ENCODE measurements at places on chromosomes 6 and 20.

DNA sequence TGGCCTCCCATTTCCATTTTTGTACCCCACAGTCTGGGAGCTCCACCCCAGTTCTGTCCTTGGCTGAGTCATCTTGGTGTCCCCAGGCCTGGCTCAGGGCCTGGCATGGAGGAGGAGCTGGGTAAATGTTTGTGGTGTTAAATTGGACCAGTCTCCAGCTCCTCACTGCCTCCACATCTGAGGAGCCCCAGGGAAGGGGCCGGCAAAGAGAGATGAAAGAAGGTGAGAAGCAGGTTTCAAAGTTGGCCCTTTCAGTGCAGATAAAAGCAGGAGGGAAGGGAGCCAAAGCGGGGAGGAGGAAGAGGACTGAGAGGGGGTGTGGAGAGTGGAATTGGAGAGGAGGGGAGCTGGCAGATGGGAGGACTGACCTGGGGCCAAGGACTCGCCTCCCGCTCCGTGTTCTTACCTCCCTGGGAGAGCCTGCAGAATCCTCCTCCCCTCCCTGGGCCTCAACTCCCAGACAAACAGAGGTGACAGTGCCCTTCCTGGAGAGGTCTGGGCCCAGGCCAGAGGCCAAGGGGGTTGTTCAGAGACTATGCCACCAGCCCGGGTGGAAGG, 89.0 kb downstream of the CD40 start:
- DNase-seq: no peak

- peak; percentile 46 for DNase-seq
Observed at GRCh38 chr20:31861385-31862156, 8.8 kb downstream of the DUSP15 start.

GRCh38 chr6:65799389-65799788, 92.4 kb upstream of the EYS start:
- DNase-seq: no peak

DNA sequence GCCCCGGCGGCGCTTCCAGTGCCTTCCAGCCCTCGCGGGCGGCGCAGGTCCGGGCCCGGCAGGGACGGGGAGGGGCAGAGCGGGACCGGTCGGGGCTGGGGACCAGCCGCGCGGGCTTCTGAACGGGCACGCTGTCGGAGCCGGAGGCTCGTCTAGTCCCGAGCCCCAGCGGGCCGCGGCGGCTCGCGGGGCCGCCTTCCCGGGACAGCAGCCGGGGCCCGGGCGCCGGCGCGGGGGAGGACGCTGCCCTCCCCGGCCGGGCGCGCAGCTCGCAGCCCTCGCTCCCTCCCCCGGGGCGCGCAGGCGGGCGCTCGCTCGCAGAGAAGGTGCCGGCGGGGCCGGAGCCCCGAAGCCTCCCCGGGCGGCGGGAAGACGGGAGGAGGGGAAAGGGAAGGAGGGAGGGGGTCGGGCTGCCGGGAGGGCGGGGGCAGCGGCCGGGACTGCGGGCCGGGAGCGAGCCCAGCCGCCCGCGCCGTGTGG, 696 bp upstream of the SIRPA start:
- no peak for DNase-seq

DNA sequence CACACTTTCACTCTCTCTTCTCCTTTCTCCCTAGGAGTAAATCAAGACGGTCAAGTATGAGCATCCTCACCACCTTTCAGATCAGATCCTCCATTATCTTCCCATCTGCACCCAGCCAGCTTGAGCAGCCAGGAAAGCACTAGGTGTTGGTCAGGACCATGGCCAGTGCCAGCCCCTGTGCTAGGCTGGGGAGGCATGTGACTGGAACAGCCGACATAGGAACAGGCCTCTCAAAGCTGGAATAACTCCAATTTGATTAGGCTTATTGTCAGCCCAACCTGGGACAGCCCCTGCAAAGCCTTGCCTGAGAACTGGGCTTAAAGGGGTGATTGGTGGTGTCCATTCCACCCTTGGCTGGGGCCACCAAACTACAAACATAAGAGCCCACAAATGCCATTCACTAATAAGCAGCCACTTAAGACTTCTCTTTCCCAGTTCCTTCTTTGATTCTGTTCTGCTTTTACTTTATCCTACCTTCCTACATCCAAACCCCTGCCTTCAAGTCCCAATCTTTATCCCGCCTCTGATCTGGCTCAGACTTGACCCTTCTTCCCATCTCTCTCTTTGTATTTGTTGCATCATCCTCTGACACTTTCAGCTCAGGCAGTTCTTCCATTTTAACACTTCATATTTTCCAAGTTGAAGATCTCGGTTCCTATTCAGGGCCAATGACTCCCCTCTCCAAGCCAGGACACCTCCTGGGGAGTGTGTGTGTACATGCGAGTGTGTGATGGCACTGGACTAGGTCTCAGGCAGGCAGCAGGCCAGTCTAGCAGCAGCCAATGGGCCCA, 4.5 kb upstream of the TREM2 start:
- DNase-seq: no peak

- no peak for DNase-seq
Observed at GRCh38 chr20:62590309-62591121, 51.8 kb upstream of the SLCO4A1 start.

GRCh38 chr20:25761596-25761995, 64.9 kb upstream of the ZNF337 start:
- DNase-seq: no peak

- DNase-seq: no peak
Observed at GRCh38 chr6:116472706-116473105, 11.5 kb downstream of the CALHM6 start.

- DNase-seq: no peak
Observed at GRCh38 chr20:37081717-37082289, 14.0 kb downstream of the RBL1 start.

- DNase-seq: no peak
Observed at GRCh38 chr6:150301846-150302519, 66.8 kb upstream of the IYD start.

DNA sequence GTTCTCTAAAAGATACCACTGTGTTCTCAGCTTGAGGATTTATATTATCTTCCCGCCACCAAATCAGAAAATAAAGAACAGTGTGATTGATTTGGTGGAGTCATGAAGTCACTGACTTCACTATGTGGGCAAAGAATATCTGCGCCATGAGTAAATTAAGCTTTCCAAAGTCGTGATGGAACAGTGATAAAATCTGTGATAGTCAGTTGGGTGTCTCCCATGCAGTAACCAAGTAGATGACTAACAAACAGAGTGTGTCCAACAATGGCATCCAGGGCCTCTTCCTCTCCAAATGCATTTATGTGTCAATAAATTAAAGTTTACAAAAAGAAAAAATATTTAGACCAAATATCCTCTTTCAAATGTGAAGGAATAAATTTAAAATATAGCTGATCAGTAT, 87.0 kb upstream of the DST start:
- DNase-seq: no peak

- DNase-seq: no peak
Observed at GRCh38 chr6:2839195-2839981, 2.3 kb downstream of the SERPINB1 start.

DNA sequence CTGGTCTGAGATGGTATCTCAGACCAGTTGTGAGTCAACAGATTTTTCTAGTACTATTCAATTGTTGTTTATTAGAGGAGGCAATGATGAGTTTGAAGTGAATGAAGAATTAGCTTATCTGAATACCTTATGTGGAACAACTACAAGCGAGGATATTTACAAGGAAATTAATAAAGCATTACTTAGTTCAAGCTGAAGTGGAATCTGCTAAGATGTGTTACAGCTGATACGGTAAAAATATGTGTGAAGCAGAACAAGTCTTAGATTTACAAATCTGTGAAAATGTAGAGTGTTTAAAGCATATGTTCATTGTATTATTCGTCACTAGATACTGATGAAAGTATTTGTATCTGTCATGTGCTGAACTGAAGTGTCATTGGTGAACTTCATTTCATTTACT, 272.4 kb downstream of the CDKAL1 start:
- DNase-seq: no peak

GRCh38 chr6:52566853-52567279, 10.0 kb downstream of the TRAM2 start:
- no peak for DNase-seq

DNA sequence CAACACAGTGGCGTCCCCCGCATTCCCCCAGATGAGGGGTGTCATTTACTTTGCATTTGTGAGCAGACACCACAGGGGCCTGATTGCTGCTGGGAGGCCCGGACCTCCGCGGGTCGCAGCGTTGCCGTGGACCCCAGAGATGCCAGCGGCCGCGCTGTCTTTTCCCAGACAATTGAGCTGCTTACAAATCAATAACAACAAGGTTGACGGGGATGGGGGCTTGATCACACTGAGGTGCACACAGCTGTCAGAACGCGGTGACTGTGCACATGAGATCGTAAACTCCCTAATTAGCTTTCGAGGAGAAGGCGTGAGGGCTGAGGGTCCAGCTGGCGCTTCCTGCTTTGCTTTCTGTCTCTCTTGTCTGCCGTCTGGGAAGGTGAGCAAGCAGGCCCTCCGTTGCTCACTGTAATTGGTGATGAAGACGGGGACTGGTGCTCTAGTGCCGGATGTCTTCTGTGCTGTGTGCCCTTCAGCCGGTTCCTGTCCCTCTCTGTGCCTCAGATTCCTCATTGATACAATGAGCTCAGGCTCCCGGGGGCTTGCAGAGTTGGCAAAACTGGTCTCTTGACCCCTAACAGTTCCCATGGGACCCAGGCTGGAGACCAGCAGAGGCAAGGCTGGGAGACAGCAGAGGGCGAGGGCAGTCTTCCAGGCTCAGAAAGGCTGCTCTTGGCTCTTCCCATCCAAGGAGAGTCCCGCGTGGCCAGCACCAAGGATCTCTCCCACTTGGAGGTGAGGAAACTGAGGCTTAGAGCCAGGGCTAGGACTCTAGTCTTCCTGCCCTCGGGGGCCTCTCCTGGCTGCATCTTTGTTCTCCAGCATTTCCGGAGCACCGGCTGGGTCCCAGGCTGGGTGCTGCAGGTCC, 126.0 kb upstream of the PMEPA1 start:
- no peak for DNase-seq
